PC-3 (cell line): ENCODE measurements at places on chromosomes 2 and 18.
A peak's percentile ranks its signal among the peaks of the same experiment; 100 is the strongest.

GRCh38 chr2:219615894-219616293 lies 11.5 kb upstream of the SLC4A3 start:
- H3K27me3 ChIP-seq: no peaks in the 10 kb centered on the region
- H3K36me3 ChIP-seq: 0 out of 2 replicates have a peak, but pooled peaks cover 2% of the 10 kb centered on the region
- H3K27ac ChIP-seq: no peak overlapping the region
- H3K4me3 ChIP-seq: no peak overlapping the region

GRCh38 chr2:231640641-231641111 lies 48.0 kb downstream of the TEX44 start:
- no peaks in the 10 kb centered on the region for H3K36me3 ChIP-seq
- no peak overlapping the region for H3K27ac ChIP-seq
- H3K27me3 ChIP-seq: no peaks in the 10 kb centered on the region
- H3K4me3 ChIP-seq: no peak overlapping the region
- peaks cover 17% of the 10 kb centered on the region for H3K4me1 ChIP-seq
- peak; percentile 21 for DNase-seq

GRCh38 chr2:191178806-191179514 lies 28.2 kb upstream of the STAT4 start:
- no peaks in the 10 kb centered on the region for H3K36me3 ChIP-seq
- no peak overlapping the region for H3K4me3 ChIP-seq
- no peak overlapping the region for H3K27ac ChIP-seq
- peaks cover 30% of the 10 kb centered on the region for H3K4me1 ChIP-seq

GRCh38 chr2:42757981-42758740 lies 5.8 kb downstream of the OXER1 start:
- no peak overlapping the region for H3K4me3 ChIP-seq
- no peak overlapping the region for H3K27ac ChIP-seq
- DNase-seq: no peak
- H3K27me3 ChIP-seq: no peaks in the 10 kb centered on the region
- H3K36me3 ChIP-seq: no peaks in the 10 kb centered on the region

GRCh38 chr18:45774065-45774521 lies 50.1 kb downstream of the SLC14A1 start:
- H3K27ac ChIP-seq: peak overlapping the region; percentile 75
- H3K4me1 ChIP-seq: peaks cover 14% of the 10 kb centered on the region
- DNase-seq: peak; percentile 76
- no peak overlapping the region for H3K4me3 ChIP-seq
